ENCODE measurements at places on chromosomes 6 and 20. TPM values are rescaled to one million over a fixed set of nuclear protein-coding genes. Genes with fewer than 3 reads are reported as not detected.

- peak; percentile 69 for DNase-seq
Observed at GRCh38 chr20:1813101-1813529, 82.1 kb upstream of the SIRPA start.

GRCh38 chr20:63697868-63698545, 1.6 kb downstream of the TNFRSF6B start:
- no peak for DNase-seq

DNA sequence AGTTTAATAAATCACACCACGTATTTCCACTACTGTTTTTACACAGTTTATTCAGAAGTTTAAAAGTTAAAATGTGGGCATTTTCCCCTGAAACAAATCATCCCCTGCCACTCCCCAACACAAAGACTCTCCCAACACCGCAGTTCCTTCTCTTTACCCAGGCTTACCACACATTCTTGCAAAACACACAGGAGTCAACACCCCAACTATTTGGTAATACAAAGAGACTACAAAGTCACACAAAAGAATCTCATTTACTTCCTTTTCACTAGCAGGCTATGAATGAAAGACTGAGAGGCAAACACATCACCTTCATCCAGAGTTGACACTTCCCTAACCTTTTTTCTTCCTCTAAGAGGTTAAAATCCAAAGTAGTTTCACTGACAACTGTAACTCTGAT, 51.1 kb downstream of the KCTD20 start:
- DNase-seq = no peak

PRPH2 gene
- total RNA-seq = 1.7 TPM

FGD2 gene
- total RNA-seq = 20.5 TPM

Measured in mucosa of gallbladder (tissue), 1 donor.